Hindlimb muscle (tissue), 1 donor: ENCODE measurements at places on chromosomes 5 and 9. TPM values are rescaled to one million over a fixed set of nuclear protein-coding genes. Genes with fewer than 3 reads are reported as not detected.

CDC14B gene
- polyA plus RNA-seq: 14.3 TPM

INSL6 gene
- 0.58 TPM for polyA plus RNA-seq

PCDHGA9 gene
- polyA plus RNA-seq: 4.4 TPM

DNA sequence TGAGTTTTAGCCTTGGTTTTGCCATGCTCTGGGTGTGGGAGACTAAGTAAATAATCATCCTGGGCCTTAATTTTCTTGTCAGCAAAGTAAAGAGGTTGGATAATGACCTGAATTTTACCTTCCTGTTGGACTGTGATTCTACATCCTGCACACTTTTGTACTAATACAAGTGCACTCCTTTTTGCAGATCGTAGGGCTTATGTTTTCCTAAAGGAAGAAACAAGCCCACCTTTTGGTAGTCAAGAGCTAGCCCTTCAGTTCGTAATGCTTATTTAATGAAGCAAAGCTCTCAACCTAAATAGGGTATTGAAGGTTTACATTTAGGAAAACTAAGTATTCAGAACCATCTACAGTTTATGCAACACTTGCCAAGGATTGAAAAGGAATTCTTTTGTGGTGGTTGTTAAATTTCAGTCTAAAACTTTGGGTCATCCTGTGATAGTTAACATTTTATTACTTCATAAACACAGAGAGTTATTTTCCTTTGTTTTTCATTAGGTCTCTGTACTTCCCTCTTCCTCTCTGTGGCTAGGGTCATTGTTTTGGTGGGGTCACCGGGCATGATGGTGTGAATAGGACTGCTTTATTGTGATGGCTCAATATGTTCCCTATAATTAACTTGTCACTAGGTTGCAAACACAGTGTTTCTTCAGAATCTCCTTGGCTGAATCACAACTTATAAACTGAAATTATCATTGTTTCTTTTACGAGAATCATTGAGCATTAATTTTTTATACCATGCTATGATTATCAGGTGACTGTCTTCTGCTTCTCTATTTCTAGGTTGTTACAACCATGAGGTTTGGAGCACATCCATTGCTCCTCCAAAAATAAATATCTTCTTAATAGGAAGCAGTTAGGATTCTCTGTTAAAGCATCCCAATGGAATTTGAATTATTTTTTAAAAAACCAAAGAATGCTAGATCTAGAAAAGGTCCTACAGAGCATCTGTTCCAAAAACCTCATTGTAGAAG lies 28.5 kb downstream of the SPINK5 start:
- DNase-seq: no peak

- DNase-seq: no peak
Measured at GRCh38 chr9:91085517-91086291, 276.0 kb downstream of the AUH start.

GRCh38 chr5:40395251-40395650 lies 284.5 kb upstream of the PTGER4 start:
- DNase-seq: peak; percentile 53

DNA sequence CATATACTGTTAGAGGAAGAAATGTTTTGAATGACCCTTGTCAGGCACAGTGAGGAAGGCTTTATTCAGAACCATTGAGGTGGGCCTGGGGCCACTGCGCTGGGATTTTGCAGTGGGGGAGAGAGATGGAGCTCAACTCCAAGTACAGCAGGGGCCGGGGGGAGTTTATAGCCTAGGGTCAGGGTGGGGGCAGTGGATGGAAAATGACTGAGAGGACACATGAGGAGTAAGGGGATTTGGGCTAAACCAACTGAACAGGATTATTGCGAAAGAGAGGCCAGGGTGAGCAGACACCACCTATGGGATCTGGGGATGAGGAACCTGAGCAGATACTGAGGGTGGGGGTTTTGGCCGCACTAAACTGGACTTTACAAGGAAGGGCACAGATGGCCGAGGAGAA lies 6.3 kb downstream of the CEP72 start:
- no peak for DNase-seq

- DNase-seq: peak; percentile 69
Measured at GRCh38 chr9:20624201-20625002, 2.1 kb upstream of the MLLT3 start.

DNA sequence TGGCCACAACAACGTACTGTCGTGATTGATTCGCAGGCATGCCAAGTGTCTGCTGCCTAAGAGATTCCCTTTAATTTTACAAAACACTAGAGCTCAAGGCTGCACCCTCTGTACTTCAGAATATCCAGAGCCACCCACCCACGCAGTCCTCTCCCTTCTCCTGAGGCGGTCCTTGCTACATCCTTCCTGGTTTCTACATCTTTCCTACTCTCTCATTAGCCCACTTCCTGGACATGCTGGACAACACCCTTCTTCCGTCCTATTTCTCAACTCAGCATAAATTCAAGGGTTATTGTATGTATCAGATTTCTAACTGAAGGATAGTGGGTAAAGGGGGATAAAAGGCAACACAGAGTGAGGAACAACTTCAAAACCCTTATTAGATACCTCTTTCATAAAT lies 148.4 kb upstream of the MAP3K1 start:
- DNase-seq: no peak

GRCh38 chr5:171957591-171958251 lies 48.7 kb downstream of the FBXW11 start:
- DNase-seq: no peak
